C1 segment of cervical spinal cord (tissue), 14 donors: ENCODE measurements at places on chromosomes 3 and 15.

DNA sequence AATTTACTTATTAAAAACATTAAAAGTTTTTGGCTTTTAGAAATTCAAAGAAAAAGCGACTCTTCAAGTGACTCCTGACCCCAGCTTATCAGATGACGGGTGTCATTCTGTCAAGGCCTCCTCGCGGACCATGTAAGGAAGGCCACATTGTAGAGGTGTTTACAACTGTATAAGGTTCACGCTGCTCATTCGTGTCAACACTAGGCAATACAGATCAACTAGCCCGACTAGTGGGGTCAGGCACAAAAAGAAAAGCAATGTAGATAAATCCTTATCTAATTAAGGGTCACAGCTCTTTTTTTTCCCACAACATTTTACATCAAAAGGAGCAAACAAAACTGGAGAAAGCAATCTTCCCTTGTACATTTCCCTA, 207.5 kb upstream of the NR2F2 start:
- no peak for DNase-seq

DNA sequence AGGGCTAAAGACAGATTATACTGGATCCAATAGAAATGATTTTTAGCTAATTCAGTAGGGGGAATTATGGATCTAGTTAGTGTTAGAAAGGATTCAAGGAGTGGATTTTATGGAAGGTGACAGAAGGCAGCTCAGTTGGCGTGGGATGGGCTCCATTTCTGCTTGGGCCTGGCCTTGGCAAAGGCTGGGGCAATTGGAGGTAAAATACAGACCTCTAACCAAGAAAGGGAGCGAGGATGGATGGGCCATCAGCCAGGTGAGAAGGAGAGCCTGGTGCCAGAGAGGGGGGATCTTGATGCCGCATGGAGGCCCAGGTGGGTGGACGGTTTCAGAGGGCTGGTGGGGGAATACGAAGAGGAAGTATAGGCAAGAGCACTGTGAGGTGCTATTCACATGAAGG, 40.7 kb upstream of the TRA2B start:
- DNase-seq: no peak

DNA sequence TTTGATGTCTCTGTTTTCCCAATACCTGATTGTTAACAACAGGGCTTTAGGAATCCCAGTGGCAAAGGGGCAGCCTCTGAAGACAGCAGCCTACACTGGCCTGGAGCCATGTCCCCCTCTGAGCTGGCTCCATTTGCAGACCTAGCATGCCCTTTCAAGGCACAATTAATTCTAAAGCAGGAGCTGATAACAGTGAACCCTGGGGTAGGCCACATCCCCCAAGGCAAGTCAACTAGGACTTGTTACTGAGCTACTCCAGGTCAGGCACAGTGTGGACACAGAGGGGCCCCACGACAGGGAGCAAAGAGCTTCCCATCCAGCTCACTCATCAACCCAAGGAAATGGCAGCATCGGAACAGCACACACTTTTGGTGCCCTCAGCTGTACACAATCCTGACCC, 51.9 kb downstream of the SPSB4 start:
- DNase-seq: no peak

DNA sequence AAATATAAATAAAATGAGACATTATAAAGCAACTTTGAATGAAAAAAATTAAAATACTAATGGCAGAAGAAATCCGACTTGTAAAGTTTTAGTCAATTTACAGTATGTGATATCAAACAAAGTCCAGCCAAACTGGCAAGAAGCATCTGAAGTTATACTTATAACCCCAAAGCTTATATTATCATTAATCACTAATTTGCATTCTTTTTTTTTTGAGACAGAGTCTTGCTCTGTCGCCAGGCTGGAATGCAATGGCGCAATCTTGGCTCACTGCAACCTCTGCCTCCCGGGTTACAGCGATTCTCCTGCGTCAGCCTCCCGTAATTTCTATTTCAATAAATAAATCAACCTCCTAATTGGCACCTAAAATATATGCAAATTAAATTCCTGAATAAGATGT, 80.1 kb downstream of the AQR start:
- DNase-seq: no peak

- no peak for DNase-seq
These were observed 1.1 kb downstream of the CMTM7 start for GRCh38 chr3:32392536-32393302.
